ENCODE measurements at places on chromosomes 1 and 21.

GRCh38 chr1:214494706-214495105 lies 56.7 kb downstream of the PTPN14 start:
- H3K27ac ChIP-seq, result no peak overlapping the region
- DNase-seq, result no peak
- H3K4me1 ChIP-seq, result no peaks in the 10 kb centered on the region

DNA sequence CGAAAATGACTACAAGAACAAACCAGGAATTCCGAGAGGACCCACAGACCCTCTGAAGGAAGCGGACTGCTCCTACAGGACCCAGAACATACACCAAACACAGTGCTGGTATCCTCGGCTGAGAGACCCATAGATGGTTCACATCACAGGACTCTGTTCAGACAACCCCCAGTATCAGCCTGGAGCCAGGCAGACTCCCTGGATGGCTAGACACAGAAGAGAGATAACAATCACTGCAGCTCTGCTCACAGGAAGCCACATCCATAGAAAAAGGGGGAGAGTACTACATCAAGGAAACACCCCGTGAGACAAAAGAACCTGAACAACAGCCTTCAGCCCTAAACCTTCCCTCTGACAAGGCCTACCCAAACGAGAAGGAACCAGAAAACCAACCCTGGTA lies 434.0 kb upstream of the NR5A2 start:
- no peaks in the 10 kb centered on the region for H3K36me3 ChIP-seq
- H3K27me3 ChIP-seq, result no peaks in the 10 kb centered on the region
- H3K4me3 ChIP-seq, result no peak overlapping the region
- H3K27ac ChIP-seq, result no peak overlapping the region
- no peaks in the 10 kb centered on the region for H3K4me1 ChIP-seq

DNA sequence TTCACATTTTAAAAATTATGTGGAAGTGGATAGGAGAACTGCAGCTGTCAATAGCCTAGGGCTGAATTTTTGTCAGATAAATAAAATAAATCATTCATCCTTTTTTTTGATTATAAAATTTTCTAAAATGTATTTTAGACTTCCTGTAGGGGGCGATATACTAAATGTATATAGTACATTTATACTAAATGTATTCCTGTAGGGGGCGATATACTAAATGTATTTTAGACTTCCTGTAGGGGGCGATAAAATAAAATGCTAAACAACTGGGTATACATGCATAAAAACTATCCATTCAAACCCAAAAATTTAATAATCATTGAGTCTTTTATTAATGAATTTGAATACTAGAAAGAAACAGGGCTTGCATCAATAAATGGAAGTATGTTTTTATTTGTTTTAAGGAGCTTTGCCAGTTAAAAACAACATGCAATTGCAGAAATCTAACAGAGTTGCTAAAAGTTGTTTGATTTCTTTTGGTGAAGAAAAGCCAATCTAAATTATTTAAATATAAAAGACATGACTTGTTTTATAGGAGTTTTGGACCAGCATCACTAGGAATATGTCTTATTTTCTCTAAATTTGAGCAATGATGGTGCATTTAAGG lies 31.4 kb downstream of the CLCA1 start:
- no peak for DNase-seq
- no peak overlapping the region for H3K4me3 ChIP-seq
- H3K36me3 ChIP-seq, result no peaks in the 10 kb centered on the region
- no peaks in the 10 kb centered on the region for H3K27me3 ChIP-seq
- peaks cover 10% of the 10 kb centered on the region for H3K4me1 ChIP-seq

DNA sequence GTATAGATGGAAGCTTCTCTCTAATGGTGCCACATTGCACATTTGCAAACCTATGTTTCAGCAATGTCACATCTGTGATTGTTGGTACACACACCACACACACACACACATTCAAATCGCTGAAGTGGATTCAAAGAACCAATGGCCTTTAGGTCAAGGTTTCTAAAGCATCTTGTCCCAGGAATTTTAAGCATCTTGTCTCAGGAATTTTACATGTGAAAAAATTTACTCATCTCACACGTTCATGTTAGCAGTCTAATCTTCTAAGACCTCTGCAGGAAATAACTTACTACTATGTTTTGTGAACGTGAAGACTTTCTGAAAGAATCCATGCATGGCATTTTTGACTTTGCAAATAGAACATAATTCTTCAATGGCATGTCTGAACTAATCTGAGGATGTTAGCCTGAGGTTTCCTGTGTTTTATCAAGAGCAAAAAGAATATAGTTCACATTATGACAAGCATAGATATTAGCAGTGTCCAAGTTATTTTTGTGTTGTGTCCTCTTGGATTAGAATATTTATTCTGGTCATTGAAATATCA lies 125.1 kb downstream of the CYYR1 start:
- H3K36me3 ChIP-seq, result no peaks in the 10 kb centered on the region
- no peak overlapping the region for H3K4me3 ChIP-seq
- no peaks in the 10 kb centered on the region for H3K27me3 ChIP-seq
- H3K27ac ChIP-seq, result no peak overlapping the region
- H3K4me1 ChIP-seq, result no peaks in the 10 kb centered on the region

GRCh38 chr1:53014791-53015507 lies 47.1 kb upstream of the PODN start:
- H3K27ac ChIP-seq, result peak overlapping the region; percentile 59
- no peaks in the 10 kb centered on the region for H3K36me3 ChIP-seq
- H3K27me3 ChIP-seq, result no peaks in the 10 kb centered on the region
- peak overlapping the region; percentile 75 for H3K4me3 ChIP-seq
- peak; percentile 73 for DNase-seq

GRCh38 chr1:211928993-211929637 lies 98.6 kb upstream of the LPGAT1 start:
- H3K4me3 ChIP-seq, result no peak overlapping the region
- no peak overlapping the region for H3K27ac ChIP-seq
- H3K36me3 ChIP-seq, result no peaks in the 10 kb centered on the region
- H3K27me3 ChIP-seq, result no peaks in the 10 kb centered on the region
- DNase-seq, result no peak

Measured in upper lobe of right lung (tissue), 1 donor.